ENCODE measurements at places on chromosomes 11 and 22.

DNA sequence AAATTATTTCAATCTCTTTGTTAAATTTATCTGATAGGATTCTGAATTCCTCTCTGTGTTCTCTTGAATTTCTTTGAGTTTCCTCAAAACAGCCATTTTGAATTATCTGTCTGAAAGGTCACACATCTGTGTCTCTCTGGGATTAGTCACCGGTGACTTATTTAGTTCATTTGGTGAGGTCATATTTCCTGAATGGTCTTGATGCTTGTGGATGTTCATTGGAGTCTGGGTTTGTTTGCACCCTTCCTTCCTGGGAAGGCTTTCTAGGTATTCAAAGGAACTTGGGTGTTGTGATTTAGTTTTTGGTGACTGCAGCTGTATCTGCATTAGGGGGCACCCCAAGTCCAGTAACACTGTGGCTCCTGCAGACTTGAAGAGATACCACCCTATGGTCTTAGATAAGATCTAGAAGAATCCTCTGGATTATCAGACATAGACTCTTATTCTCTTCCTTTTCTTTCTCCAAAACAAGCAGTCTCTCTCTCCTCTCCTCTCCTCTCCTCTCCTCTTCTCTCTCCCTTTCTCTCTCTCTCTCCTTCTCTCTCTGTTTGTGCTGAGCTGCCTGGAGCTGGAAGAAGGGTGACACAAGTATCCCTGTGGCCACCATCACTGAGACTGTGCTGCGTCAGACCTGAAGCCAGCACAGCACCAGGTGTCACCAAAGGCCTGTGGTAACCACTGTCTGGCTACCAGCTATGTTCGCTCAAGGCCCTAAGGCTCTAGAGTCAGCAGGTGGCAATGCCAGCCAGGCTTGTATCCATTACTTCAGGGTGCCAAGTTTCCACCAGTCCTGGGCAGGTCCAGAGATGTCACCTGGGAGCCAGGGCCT lies 3.3 kb upstream of the HEPN1 start:
- DNase-seq = no peak

- DNase-seq = no peak
Observed at GRCh38 chr22:24582056-24582814, 10.6 kb downstream of the LRRC75B start.

DNA sequence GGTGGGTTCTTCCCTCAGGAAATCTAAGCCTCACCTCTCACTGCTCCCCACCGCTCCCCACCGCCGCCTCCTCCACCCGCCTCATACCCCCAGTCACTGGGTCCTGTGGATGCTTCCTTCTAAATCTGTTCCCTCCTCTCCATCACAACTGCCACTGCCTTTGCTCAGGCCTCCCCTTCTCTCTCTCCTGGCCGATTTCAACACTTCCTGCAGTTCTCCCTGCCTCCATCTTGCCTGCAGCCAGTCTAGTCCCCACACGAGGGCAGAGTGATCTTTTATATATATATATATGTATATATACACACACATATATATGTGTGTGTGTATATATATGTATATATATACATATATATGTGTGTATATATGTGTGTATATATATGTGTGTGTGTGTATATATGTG lies 27.8 kb downstream of the CREB3L1 start:
- DNase-seq = no peak

- no peak for DNase-seq
Observed at GRCh38 chr11:124879493-124880289, 14.5 kb downstream of the ROBO3 start.

DNA sequence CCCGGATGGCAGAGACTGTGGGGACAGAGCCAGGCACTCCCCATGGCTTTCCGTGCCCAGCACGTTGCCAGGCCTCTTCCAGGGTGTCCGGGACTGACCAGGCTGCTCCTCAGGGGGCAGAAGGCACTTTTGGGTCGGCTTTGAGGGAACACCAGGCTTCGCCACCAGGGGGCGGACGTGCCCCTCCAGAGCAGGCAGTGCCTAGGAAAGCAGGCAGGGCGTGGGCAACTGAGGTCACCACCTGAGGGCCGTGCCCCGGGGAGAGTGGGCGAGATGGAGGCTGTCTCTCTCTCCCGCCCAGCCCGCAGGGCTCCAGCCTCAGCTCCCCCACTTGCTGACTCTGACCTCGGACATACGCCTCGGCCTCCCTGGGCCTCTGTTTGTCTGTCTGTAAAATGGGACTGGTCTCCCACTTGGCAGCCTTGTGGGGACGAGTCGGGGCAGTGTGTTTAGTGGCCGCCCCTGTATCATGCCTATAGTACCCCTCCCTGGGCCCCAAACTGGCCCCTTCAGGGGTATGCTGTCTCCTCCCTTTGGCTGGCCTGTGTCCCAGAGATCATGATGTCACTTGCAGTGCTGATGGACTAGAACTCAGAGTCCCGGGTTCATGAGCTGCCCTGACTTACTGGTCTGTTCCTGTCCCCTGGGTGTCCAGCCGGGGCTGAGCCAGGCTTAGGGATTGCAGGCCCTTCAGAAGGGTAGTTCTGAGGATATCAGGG lies 4.4 kb upstream of the PRR5 start:
- peak; percentile 73 for DNase-seq

GRCh38 chr11:121596195-121597155 lies 143.7 kb upstream of the SORL1-AS1 start:
- no peak for DNase-seq

DNA sequence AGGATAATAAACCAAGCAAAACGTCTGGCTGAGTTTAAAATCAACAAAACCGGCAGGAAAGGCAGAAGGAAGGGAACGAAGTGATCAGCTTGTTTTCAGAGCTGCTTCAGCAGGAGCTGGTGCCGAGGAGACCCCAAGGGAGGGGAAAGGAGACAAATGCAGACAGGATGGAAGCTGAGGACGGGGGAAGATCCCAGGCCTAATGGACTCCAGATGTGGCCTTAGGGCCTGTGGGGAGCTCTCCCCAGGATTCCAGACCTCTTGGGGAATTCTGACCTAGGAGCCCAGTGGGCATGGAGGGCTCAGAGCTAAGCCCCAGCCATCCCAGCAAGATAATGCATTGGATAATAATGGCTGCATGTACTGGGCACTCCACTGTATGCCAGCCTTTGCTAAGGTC lies 211.4 kb upstream of the NARS2 start:
- DNase-seq = no peak

- no peak for DNase-seq
Observed at GRCh38 chr11:70059971-70060370, 18.1 kb upstream of the ANO1 start.

GRCh38 chr11:33544593-33545373 lies 155.8 kb downstream of the C11orf91 start:
- DNase-seq = no peak

DNA sequence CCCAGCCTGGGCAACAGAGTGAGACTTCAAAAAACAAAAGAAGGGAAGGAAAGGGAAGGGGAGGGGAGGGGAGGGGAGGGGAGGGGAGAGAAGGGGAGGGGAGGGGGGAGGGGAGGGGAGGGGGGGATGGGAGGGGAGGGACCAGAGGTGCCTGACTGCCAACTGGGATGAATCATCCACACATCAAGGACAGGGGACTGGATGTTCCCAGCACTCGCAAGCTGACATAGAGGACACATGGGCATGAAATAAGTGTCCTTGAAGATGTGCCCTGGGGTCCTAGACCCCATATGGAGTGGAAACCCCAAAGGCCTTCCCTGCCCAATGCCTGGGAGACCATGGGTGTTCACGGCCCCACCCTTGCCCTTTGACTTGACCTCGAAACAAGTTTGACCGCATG lies 19.8 kb downstream of the TST start:
- no peak for DNase-seq

DNA sequence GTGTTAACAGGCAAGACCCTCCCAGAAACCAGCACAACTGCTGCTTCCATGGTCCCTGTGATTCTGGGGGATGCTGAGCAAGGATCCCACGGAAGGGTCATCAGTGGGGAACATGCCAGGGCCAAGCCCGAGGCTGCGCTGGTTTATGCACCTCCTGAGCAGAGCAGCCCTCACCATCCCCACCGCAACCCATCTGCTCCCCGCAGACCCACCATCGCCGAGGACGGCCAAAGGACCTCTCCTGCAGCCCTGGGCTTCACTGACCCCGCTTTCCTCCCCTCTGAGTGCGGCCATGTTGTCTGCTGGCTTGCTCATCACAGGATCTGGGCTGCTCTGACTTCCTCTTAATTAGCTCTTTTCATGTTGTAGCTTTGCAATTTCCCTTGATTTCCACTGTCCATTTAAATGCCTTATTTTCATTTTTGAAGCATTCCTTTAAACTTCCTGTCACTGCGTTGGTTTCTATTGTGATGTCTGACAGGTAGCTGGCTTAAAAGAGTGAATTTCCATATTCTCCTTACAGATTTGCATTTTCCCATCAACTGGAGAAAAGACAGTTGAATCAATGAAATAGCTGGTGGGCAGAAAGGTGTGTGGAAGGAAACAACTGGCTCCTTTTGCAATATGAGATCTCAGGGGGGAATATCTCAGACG lies 14.9 kb downstream of the TP53AIP1 start:
- DNase-seq = no peak

DNA sequence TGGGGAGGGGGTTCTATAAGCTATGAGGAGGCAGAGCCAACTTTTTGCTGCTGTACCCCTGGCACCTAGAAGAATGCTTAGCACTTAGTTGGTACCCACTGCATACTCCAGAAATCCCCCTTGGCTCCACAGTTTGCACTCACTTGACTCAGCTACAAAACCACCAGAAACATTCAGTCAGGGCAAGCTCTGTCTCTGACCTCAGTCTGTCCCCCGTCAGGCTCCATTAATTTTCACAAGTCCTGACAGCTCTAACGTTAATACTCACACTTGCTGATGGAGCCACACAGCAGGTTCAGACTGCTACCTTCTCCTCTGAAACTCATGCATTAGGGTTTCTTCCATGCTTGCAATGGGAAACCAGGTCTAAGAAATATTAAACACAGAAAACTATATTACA lies 81.7 kb downstream of the MPPED2 start:
- DNase-seq = no peak

- DNase-seq = no peak
Observed at GRCh38 chr11:91981995-91982394, 242.6 kb upstream of the FAT3 start.

- DNase-seq = no peak
Observed at GRCh38 chr11:43035086-43035485, 276.7 kb upstream of the API5 start.

GRCh38 chr22:35947794-35948425 lies 80.7 kb downstream of the RBFOX2 start:
- no peak for DNase-seq

DNA sequence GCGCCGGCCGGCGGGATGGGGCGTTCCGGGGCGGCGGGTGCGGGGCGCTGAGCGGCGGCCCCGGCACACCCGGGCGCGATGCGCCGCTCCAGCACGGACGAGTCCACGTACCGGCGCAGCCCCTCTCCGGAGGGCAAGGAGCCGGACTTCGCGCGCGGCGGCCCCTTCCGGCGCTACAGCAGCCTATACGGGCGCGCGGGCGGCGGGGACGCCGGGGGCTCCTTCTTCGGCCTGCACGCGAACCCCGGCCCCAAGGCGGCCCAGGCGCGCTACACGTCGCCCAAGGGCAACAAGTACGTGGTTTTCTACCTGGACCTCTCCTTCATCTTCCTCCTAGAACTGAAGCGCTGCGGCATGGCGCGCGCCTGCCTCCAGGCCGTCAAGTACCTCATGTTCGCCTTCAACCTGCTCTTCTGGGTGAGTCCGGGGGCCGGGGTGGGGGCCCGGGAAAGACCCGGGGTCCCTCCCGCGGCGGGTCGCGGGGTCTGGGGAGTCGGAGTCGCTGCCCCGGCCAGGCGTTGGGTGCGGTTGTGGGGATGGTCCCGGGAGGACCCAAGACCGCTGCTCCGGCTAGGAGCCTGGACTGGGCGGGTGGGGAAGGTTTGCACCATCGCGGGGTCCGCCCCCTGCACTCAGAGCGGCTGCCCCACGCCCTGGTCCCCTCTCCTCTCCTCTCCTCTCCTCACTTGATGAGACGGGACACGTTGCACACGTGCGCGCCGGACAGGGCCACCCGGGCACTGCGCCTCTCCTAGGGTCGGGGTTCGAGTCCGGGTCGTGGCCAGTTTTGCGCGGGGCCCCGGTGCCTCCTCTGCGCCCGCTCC lies 7.5 kb downstream of the TSPAN4 start:
- no peak for DNase-seq

Measured in activated naive CD4-positive, alpha-beta T cell (primary cell).